DMS79 treated with DMSO at 0.1 percent for 48 hours (cell line): ENCODE measurements at places on chromosomes 7 and 10.

- no peak for DNase-seq
Observed at GRCh38 chr7:42055171-42055570, 181.8 kb downstream of the GLI3 start.

DNA sequence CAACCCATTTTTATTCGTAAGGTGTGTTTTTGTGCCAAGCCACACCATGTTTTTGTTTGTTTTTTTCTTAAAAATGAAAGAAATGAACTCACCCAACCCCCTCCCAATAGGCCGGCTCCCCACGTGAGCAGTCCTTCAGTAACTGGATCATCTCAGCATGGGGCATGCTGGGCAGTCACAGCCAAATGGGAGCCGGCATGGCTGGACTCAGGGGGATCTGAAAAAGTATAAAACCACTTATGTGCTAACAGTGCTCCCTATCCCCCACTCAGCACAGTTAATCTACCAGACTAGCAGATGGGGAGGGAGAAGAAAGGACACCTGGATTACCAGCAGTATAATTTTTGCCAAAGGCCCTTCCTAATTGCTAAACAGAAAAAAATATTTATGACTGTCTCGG, 39.3 kb downstream of the BAZ1B start:
- DNase-seq, result no peak

GRCh38 chr10:131825150-131825848, 75.5 kb upstream of the PPP2R2D start:
- DNase-seq, result peak; percentile 12

DNA sequence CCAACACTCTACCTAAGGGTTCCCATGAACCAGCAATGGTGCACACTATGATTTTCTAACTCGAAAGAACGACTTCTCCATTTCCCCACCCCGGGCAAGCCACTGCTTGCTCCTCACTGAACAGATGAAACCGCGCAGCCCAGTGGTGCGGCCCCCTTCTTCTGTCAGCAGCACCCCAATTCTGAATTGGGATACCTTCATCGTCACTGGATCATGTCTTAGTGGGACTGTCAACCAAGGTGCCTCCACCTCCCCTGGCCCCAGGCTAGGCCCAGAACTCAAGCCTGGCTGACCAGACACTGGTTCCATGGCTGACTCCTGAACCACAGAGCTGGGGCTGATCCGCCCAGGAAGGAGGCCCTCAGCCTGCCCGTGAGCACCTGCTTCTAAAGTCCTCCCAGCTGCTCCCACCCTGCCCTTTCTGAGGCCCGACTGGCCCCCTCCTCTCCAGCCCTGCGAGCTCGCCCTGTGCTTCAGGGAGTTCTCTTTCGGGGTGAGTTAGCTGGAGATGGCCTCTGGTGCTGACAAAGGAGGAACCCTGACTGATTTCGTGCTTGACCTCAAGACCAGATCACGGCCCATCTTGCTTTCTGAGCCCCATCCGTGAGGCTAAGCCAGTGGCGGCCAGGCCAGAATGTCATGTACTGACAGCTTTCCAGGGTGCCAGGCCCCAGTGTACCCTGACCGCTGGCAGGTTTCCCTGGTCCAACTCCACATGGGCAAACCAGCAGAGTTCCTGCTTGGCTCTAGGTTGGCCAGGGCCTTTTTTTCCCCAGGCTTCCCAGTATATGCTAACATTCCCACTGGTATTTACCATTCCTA, 44.5 kb downstream of the FAM53B start:
- DNase-seq, result no peak

- no peak for DNase-seq
Observed at GRCh38 chr7:220151-220841, 27.9 kb downstream of the FAM20C start.

GRCh38 chr10:25666276-25666675, 267.8 kb upstream of the MYO3A start:
- DNase-seq, result no peak

GRCh38 chr10:26739071-26739631, 41.6 kb downstream of the PDSS1 start:
- no peak for DNase-seq

DNA sequence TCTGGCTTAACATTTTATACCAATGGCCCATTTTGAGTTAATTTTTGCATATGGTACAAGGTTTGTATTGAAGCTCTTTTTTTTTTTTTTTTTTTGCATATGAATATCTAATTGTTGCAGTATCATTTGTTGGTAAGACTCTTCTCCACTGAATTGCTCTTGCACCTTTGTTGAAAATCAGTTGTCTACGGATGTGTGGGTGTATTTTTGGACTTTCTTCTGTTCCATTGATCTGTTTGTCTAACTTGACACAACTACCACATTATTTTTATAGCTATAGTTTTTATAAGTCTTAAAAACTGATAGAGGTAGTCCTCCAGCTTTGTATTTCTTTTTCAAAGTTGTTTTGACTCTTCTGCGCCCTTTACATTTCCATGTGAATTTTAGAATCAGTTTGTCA, 53.9 kb downstream of the AHCYL2 start:
- DNase-seq, result no peak

DNA sequence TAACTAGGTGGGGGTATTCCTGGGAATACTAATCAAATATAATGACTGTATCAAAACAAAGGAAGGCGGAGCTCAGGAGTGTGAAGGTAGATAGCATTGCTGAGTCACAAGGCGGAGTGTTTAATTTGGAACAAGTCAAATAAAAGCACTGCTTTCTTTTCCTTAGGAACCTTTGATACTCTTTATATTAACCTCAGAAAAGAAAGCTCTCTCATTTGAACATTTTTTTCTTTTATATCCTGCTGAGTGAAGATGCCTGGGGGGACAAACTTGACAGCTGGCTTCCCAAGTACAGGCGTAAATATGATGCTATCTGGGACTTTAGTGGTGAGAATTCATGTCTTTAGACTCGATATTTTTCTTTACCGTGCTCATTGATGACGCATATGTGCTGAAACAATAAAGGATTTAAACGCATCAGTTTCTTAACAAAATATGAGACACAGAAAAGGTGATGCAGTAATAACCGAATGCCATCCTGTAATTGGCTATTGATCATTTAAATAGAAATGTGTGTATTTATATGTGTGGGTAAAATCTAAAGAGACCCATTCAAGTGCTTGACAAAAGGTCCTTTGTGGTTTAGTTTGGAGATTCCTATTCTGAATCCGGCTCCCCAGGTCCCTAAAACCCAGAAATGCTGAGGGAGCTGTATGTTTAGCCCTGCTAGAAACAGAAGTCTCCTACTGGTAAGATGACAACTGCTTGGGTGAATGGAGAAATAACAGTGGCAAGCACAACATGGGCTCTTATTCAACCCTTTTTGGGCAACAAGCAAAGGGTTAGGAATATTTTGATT, 102.7 kb downstream of the PRTFDC1 start:
- DNase-seq, result no peak

GRCh38 chr7:119572132-119572531, 700.8 kb upstream of the KCND2 start:
- no peak for DNase-seq

- DNase-seq, result no peak
Observed at GRCh38 chr7:48244864-48245271, 73.6 kb downstream of the ABCA13 start.

DNA sequence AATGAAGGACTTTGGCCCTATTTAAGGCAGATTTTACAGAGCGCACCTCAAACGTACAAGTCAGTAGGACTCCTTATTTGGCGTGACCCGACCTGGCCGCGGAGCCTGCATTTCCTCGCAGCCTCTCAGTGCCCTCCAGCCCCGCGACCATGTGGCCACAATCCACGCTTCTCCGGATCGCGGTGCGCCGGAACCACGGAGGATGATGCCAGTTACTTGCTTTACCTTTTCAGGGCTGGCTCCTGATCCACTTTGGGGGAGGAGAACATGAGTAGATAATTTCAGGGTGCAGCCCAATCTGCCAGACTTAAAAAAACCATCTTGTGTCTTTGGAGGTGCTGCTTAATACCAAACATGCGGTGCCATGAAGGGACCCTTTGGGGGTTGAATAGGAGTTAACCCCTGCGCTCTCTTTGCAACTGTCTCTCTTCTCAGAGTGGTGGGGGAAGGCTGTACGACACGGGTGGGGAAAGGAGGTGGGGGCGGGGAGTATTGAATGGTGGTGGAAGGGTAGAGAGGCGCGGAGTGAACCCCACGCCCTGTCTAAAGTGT, 1.5 kb downstream of the FRAT1 start:
- DNase-seq, result no peak

DNA sequence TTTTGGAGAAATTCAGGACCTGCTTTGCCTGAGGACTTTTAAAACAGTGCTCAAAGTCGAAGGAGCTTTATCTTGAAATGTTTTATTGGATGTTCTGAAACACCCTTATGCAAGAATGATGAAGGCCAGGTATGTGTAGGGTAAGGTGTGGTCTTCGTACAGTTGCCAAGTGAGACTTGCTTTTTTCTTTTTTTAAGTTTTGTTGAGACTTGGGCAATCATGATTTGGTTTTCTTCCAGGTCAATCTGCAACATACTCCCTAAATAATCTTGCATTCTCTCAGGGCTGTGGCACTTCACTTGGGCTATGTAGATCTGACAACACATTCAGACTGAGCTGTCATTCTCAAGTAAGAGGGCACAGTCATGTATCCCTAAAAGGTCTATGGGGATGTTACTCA, 75.0 kb downstream of the GATA3 start:
- no peak for DNase-seq

GRCh38 chr10:48227213-48227612, 47.3 kb downstream of the FRMPD2 start:
- DNase-seq, result peak; percentile 20

DNA sequence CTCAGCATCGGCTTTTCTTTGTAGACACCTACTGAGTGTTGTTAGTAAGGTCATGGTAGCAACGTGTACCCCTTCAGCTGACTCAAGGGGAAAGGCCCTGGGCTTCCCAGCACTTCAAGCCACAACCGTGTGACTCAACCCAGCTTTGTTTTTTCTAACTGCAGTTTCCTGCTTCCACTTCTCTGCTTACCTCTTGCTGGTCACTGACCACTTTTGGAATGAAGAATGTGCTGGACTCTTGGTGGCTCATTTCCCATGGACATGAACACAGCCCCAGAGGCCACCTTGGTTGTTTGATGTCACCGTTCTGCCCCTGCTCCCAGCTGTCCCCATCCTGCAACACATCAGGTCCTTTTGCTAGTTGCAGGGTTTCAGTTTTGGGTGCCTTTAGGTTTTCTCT, 69.5 kb upstream of the ZNF438 start:
- DNase-seq, result no peak

DNA sequence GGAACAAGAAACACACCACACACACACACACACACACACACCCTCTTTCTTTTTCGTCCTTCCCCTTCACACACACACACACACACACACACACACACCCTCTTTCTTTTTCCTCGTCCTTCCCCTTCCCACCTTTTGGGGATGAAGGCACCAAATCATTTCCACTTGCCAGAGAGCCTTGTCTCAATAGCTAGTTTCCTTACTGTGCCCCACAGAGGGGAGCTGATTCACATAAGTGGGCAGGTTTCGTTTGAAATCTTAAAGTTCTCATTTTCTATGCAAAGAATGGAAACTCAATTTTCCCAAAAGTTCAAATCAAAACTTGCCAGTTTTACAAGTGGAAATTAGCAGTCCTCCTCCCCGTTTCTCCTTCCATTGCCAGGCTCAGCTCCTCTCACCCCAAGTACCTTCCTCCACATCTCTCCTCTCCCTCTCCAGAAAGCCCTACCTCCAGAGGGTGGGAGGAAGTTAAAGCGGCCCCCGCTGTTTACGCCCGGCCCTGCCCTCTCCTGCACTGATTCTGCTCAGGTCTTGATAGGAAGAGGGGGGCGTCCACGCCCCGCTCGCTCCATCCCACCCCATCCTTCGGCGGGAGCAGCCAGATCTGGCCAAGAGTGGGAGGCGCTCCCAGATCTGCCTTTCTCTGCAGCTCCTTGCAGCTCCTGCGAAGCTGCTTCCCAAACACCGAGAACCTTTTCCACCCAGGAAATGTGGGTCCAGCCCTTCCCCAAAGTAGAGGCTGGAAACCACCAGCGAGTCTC, 1.3 kb downstream of the CTTNBP2 start:
- peak; percentile 90 for DNase-seq

DNA sequence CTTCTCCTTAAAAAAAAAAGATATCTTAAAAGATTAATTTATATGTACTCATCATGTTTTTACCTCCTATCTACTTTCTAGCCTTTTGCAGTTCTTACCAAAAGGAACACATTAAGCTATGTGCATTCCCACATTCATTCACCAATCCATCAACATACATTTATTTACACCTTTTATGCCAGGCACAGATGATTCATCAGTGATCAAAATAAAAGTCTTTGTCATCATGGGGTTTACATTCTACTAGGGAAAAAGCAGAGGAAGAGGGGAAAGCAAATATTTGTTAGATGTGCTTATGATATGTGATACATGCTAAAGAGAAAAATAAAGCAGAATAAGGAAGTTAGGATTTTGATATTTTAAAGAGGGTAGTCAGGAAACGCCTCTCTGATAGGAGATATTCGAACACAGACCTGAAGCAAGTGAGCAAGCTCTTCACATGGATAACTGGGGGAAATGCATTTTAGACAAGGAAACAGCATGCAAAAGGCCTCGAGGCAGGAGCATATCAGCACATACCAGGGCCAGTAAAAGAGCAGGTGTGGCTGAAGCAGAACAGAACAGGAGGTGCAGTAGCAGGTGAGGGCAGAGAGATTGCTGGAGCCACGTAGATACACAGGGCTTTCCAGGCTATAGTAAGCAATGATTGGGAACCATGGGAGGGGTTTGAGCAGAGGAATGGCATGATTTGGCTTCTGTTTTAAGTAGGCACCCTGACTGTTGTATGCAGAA, 67.4 kb downstream of the REEP3 start:
- DNase-seq, result no peak

DNA sequence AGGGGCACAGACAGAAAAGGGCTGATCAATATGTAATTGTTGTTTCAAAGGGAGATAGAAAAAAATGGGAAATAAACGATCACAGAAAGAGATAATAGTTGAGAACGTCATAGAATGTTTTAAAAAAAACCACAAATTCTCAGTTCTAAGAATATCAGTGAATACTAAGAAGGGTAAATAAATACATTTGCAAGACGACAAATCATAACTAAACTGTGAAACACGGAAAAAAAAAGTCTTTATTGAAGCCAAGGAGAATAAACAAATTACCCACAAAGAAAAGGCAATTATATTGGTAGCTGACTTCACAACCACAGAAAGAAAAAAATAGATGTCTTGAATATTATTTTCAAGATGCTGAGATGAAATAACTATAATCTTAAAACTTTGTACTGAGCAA, 305.2 kb upstream of the STEAP1 start:
- DNase-seq, result no peak

GRCh38 chr10:44391981-44392380, 7.1 kb upstream of the CXCL12 start:
- DNase-seq, result no peak

- DNase-seq, result no peak
Observed at GRCh38 chr10:82811621-82812020, 936.6 kb downstream of the NRG3 start.

DNA sequence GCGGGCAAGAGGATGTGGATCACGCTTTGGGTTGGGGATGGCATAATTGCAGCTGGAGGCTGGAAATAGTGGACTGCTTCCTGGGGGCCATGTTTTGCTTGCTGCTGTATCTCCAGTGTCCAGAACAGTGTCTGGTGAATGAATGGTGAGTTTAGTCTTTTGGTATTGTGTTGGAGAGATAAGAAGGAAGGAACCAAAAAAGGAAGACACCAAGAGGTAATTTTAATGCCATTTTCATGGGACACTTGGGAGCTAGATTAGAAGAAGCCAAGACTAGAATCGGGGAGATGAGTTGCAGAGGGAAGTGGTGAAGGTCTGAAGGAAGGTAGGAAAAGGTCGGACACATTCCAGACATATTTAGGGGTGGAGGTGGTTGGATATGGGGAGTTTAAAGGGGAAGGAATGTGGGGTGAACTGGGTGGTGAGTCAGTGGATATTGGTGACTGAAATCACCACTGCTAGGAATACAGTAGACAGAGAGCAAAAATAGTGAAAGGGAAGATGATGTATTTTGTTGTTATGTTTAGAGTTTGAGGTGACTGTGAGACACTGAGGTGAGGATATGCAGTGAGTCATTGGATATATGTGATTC, 76.7 kb downstream of the CCNY start:
- no peak for DNase-seq
